ENCODE measurements at places on chromosomes 11 and 22.

DNA sequence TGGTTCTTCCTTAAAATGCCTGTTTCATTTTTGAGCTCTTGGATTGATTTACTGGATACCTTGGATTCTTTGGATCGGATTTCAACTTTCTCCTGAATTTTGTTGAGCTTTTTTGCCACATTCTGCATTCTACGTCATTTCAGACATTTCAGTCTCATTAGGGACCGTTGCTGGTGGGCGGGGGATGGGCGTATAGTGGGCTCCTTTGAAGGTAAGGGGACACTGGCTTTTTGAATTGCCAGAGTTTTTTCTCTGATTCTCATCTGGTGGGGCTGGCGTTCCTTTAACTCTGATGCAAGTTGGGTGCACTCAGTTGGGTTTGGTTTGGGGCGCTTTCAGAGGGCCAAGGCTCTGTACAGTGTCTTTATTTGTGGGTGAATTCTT is 216.5 kb downstream of the DYNC2H1 start:
- DNase-seq = no peak

- no peak for DNase-seq
Observed at GRCh38 chr11:1048375-1049070, 12.0 kb upstream of the MUC6 start.

GRCh38 chr11:122601141-122602125 is 54.1 kb upstream of the UBASH3B start:
- no peak for DNase-seq

GRCh38 chr11:1888347-1888753 is 3.3 kb downstream of the PRR33 start:
- DNase-seq = no peak

DNA sequence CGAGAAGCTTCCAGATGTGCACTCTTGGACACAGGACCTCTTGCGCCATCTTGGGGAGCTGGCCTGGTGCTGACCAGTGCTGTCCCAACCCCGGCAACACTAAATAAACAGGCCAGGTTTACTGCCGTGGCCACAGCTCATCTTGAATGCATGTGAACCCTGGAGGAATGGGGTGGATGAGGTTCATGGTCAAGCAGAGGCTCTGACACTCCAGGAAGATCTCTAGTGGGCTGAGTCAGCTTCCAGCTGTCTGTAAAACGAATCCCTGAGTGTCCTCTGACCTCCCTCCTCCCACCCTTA is 51.8 kb downstream of the ALX4 start:
- DNase-seq = no peak

DNA sequence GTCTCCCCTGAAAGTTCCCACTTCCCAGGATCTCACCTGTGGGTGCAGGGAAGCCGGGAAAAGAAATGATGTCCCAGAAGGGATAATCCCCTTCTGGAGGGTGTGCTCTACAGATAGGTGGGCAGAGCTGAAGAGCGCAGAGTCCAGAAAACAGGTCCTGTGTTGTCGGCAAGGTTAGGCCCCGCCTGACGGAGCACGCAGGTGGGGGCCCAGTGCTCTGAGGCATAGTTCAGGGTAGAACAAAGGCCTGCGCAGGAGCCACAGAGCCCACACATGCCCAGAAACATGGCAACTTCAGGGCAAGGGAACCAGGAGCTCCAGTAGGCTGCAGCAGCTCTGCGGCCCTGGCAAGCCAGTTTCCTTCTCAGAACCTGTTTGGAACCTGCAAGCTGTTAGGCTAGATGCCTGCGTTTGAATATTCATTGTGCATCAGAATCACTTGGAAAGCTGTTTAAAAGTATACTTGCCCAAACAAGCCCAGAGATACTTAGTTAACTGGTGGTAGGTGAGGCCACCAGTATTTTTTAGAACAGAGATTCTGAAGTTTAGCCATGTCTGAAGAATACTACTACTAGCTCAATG is 386.6 kb downstream of the BUD13 start:
- no peak for DNase-seq

DNA sequence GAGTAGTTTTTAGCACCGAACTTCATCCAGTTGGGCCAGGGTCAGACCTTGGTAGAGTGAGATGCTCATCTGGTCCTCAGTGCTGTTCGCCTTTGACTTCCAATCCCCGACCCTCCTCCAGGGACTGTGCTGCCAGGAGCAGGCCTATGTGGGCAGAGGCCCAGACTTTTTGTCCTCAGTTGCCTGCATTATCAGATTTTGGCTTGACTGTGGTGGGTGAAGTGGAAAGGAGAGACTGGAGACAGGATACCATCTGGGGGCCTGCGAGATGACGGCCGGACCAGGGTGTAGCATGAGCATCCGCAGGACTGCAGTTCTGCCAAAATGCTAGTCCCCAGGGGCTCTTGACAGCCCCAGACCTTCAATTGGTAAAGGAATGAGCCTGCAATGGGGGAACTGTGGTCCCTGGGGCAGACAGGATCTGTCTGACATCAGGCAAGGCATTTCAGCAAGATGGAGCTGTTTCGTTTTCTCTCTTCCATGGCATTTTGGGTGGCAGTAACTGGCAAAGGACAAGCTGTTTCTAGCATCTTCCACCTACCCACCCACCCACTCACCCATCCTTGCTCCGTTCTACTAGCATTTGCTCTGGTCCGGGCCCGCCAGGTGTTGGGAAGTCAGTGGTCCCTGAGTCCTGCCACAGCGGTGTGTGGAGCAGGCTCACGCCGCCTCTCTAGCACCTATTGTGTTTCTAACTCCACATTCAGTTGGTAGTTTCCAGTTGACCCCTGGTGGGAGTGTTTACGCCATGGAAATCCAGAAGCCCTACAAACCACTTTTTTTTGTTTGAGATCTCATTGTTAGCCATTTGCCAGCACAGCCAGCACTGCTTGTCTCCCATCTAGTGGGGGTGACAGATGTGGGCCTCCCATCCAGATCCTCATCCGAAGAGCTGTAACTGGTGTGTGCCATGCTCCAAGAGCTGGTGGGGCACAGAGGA is 53.5 kb downstream of the OTOG start:
- no peak for DNase-seq

DNA sequence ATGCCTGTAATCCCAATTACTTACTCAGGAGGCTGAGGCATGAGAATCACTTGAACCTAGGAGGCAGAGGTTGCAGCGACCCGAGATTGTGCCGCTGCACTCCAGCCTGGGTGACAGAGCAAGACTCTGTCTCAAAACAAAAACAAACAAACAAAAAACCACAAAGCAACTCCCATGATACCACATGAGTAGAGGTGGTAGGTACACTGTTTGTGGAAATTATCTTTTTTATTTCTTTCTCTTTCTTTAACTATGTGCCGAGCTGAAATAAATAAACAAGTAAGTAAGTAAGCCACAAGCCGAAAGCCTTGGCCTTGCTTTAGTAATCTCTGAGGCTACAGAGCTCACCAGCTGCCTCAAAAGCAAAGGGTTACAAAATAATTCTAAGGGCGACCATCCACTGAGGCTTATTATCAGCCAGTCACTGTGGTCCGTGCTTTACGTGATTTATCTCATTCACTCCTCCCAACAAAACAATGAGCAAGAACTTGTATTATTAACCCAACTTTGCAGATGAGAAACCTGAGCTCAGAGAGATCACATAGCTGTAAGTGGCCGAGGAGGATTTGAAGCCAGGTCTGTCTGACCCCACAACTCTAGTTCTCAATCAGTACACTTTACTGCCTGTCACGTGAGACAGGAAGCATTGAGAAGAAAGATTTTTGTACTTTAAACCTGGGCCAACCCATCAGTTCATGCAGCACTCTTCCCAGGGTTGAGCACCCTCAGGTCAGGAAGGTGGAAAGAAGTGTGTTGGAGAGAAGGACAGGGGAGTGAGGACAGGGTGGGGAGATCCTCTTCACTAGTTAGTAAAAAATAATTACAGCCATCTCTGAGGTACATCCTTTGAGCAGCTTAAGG is 69.8 kb upstream of the MTMR2 start:
- no peak for DNase-seq

- no peak for DNase-seq
Observed at GRCh38 chr22:49548356-49549202, 279.1 kb downstream of the BRD1 start.

DNA sequence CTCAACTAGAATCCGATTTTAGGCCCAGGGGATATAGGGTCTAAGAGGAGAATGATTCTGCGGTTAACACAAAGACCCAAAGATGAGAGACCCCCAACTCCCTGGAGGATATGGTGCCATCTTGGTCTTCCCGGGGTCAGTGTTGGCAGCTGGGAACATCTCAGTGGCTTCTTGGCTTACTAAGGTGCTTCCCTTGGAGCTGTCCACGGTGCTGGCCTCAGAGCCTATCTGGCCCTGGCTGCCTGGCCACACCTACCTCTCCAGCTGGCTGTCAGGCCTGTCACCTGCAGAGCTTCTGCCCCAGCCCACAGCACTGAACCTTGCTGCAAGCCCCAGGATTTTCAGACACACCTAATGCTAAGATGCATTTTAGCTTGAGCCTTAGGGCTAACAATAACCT is 70.7 kb upstream of the THY1 start:
- DNase-seq = no peak

DNA sequence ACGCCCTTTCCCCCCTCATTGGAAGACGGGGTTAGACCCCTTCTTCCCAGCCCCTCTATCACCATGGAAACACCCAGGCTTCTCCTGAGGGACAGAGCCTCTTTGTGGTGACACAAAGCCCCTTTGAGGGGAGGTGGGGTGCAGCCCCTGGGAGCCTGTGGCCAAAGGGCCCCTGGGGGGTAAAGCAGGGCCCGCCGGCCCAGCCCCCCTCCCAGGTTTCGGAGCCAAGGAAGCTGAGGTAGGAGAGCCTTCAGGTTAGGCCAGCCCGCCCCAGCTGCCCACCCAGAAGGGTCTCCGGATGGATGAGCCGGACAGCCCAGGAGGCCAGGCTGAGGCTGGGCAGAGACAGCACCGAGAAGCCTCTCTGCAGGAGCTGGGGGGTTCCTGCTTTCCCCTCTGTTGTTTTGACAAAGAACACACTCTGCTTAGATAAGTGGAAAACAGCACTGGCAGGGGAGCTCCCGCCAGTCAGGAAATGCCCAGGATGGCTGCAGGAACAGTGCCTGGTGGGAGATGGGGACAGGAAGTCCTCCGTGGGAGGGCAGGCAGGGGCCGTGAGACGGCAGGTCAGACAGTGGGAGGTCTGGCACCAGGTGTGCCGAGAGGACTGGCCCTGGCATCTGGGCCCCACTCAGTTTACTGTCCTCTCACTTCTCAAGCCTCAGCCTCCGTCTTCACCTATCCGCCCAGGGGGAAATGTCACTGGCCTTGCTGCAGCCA is 18.2 kb downstream of the ARVCF start:
- no peak for DNase-seq

GRCh38 chr11:2376751-2377451 is at the start of gene CD81:
TSS of gene CD81 (plus strand) at chr11:2377310. CDS start at chr11:2377550, 240 bp downstream.
- DNase-seq = no peak

DNA sequence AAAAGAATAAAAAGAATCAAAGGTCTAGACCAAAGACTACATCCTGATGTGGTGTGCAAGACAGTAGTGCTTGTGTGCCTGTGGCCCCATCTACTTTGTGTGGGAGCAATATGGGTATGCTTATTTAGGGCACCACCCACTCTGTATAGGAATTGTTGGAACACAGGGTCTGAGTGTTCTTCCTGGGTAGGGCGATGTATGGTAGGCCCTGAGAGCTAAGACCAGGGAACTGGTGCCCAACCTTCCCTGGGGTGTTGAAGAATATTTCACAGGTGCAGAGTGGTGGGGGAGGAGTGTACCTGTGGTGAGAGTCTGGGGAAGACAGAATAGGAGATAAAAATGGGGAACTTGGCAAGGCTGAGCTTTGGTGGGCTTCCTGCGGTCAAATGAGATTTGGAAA is 41.9 kb downstream of the MICAL2 start:
- no peak for DNase-seq

DNA sequence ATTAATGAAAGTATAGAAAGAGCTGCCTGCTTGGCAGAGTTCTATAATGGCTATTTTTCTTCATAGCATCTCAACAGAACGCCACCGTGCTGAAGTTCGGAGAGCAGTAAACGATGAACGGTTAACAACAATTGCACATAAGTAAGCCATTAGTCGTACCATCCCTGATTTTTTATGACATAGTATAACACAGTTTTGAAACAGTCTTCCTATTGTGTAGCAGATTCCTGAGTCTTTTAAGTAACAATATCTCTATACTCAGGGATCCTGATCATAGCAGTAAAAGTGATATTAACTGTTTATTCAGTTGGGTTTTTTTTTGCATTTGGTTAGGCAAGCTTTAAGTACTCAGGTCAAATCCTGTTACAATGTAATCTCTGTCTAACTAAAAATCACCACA is 8.4 kb downstream of the EMSY start:
- no peak for DNase-seq

DNA sequence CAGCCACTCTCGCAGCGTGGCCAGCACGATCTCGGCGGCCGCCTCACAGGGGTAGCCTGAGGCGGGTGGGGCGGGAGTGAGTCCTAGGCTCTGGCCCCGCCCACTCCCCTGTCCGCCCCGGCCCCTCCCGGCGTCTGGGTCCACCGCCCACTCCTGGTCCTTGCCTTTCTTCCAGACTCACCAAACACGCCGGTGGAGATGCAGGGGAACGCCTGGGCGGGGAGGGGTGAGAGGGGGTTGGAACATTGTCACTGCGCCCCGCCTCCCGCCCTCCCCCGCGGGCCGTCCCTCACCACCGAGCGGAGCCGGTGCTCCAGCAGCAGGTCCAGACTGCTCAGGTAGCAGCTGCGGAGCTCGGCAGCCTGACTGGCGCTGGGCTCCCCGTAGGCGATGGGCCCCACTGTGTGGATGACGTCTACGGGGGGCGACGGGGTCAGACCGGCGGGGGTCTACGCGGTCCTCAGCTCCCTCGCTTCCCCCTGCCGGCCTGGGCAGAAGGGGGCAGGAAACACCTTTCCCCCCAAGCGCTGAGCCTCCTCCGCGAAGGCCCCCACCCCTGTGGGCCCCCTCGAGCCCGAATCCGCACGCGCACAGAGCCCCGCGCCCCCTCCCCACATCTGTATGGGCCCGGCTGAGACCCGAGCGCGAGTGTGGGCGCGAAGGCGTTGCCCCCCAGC is 13.2 kb downstream of the OTUB1 start:
- DNase-seq = peak; percentile 74

DNA sequence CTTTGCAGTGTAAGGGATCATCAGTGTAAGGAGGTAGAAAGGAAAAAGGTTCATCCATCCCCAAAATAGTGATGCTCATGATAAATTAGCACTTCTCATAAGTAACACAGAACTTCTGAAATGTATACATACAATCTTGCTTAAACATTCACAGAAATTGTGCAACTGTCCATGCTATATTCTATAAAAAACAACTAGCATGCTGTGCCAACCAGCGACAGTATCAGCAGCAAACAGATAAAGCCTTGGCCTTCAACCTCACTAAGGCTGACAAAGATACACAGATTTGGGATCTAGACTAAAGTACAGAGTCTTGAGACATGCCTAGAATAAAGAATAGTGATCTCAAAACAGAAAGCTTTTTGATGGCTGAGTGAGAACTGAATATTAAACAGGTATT is 74.1 kb upstream of the CHRM4 start:
- DNase-seq = no peak

GRCh38 chr11:90836031-90836430 is 613.2 kb upstream of the CHORDC1 start:
- DNase-seq = no peak

GRCh38 chr11:70616938-70617654 is 218.8 kb downstream of the CTTN start:
- DNase-seq = no peak

GRCh38 chr11:107472966-107473365 is 15.3 kb upstream of the CWF19L2 start:
- no peak for DNase-seq

- DNase-seq = no peak
Observed at GRCh38 chr11:100515087-100515486, 172.0 kb upstream of the ARHGAP42 start.

GRCh38 chr11:97943493-97943892 is 1077.3 kb upstream of the CNTN5 start:
- DNase-seq = no peak
